Activated naive CD4-positive, alpha-beta T cell (primary cell): ENCODE measurements at places on chromosomes 11 and 22.

DNA sequence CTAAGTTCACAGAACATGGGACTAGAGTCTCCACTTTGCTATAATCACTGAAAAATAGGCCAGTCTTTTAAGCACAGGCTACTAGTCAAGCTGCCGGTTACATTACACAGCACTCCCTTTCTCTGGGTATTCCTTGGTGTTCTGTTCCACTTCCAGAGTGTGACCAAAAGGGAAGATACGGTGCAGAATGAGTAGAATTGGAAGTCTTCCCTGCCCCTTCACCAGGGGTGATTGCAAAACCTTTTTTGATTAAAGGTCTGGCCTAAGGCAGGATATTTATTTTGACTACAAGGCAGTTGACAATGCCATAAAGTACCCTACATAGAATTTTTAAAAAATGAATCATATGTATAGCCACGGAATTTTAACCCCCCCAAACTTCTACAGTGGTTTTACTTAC lies 59.6 kb upstream of the ADORA2A start:
- no peak for DNase-seq

DNA sequence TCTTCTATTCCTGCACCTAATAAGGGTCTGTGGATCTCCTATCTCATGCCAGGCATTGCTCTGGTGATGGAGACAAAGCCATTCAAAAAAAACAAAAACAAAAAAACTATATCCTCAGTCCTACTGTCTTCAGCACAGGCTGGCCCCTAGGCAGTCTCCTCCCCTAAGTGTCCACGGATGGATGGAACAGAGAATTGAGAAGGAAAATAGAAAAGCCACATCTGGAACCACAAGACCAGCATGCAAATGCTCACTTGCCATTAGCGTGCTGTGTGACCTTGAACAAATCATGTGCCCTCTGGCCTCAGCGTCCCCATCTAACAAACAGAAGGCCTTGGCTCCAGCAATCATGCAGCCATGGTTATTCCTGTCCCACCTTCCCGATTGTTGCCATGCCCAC lies 32.7 kb upstream of the CD82 start:
- DNase-seq = no peak

- no peak for DNase-seq
Observed at GRCh38 chr11:128892866-128893565, 1.9 kb downstream of the KCNJ5 start.

- no peak for DNase-seq
Observed at GRCh38 chr22:47795477-47796127, 1033.2 kb downstream of the TBC1D22A start.

- no peak for DNase-seq
Observed at GRCh38 chr11:90288212-90288821, 65.5 kb upstream of the CHORDC1 start.

DNA sequence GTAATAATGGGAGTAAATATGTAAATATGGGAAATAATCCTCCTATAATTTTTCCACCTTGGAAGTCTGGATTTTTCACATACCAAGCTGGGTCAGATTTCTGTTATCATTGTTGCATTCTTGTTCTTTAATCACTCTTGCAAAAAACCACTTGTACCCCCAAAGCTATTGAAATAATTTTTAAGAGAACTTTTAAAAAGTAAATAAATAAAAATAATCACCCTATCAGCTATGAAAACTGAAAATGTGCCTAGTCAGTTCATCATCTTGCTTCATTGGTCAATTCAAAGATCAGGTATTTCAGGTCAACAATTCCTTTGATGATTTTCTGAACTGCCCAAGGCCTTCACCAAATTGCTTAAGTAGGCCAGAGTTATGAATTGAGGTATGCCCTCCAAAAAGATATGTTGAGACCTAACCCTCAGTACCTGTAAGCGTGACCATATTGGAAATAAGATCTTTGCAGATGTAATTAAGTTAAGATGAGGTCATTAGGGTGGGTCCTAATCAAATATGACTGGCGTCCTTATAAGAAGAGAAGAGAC lies 95.8 kb downstream of the PIWIL4 start:
- DNase-seq = no peak

- DNase-seq = no peak
Observed at GRCh38 chr11:5137014-5137413, 1.1 kb downstream of the OR52A5 start.
